ENCODE measurements at places on chromosomes 5 and 9.

DNA sequence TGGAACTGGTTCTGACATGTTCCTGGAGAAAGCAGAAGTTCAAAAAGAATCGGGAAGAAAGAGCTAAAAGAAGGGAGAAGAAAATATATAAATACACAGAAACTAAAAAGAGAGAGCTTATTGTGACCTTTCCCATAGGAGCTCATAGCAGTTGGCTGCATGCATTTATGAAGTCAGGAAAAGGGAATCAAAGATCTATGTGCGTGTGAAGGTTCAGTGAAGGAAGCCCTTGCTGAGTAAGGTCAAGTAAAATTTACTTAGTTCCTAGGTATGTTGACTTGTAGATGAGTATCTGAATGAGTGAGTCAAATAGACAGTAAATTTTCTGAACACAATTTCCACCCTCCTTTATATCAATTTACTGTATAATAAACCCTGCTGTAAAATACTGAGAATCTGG is 632.5 kb downstream of the SLCO4C1 start:
- no peak for DNase-seq

DNA sequence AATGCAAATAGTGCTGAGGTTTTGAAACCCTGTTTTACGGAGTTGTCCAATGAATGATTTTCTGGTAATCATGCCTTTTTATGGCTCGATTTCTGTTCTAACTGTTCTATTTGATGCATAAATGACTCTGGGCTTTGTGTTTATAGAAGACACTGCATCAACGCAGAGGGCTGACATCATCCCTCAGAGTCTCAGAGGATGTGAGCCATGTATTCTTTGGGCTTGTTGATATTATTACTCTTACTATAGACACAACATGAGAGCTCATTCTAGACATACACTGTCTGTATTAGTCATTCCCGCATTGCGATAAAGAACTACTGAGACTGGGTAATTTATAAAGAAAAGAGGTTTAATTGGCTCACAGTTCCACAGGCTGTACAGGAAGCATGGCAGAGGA is 31.6 kb downstream of the CDH6 start:
- DNase-seq, result no peak

- DNase-seq, result peak; percentile 48
These were observed 70.2 kb upstream of the ALDH1A1 start for GRCh38 chr9:73023025-73023541.

GRCh38 chr9:93713716-93714115 is 137.3 kb downstream of the PHF2 start:
- peak; percentile 16 for DNase-seq

DNA sequence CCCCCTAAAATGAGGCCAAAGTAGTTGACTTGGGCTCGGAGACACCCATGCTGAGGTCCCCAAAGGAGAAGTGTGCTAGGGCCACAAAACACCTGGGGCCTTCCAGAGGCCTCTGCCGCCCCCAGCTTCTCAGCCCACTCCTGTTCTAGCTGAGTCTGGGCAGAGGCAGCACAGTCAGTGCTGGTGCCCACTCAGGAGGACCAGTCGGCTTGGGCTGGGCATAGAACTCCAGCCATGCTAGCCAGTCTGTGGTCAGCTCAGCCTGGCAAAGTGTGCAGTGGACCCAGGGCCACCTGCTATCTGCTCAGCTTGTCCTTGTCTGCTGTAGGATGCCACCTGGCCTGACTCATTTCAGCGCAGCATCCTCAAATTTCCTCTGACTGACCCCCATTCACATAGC is 254.6 kb downstream of the FSTL4 start:
- DNase-seq, result no peak

DNA sequence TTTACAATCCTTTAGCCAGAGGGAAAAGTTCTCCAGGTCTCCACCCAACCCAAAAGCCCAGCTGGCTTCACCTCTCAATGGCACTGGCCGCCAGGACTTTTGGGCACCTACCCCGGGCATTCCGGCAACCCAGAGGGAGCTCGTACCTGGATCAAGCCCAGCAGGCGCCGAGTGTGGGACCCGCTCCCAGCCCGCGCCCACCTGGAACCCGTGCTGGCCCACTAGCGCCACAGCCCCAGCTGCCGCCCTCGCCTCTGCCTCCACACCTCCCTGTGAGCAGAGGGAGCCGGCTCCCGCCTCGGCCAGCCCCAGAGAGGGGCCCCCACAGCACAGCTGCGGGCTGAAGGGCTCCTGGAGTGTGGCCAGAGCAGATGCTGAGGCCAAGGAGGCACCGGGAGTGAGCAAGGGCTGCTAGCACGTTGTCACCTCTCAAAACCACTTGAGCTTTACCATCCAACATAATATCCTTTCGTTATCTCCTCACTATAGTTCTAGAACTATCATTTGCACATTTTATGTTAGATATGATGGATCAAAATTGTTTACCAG is 69.7 kb downstream of the GCNT1 start:
- no peak for DNase-seq
